ENCODE measurements at places on chromosomes 11 and 22. TPM values are rescaled to one million over a fixed set of nuclear protein-coding genes. Genes with fewer than 3 reads are reported as not detected.

The NLRP14 gene
- not detected for polyA plus RNA-seq

The IRAG1 gene
- polyA plus RNA-seq = 5.2 TPM

The SERPIND1 gene
- 3.5 TPM for polyA plus RNA-seq

The OR8G1 gene
- polyA plus RNA-seq = not detected

The KRTAP5-9 gene
- not detected for polyA plus RNA-seq

The FOLR2 gene
- 38.4 TPM for polyA plus RNA-seq

The SPI1 gene
- 69.3 TPM for polyA plus RNA-seq

The MCHR1 gene
- polyA plus RNA-seq = not detected

The CBLIF gene
- polyA plus RNA-seq = 2.1 TPM

The SMC1B gene
- polyA plus RNA-seq = 0.02 TPM

The SMCO4 gene
- 23.2 TPM for polyA plus RNA-seq

The C11orf21 gene
- polyA plus RNA-seq = 0.62 TPM

The SLC37A2 gene
- polyA plus RNA-seq = 0.64 TPM

The PPP6R3 gene
- 26.9 TPM for polyA plus RNA-seq

The DMC1 gene
- polyA plus RNA-seq = 18.2 TPM

The RAB39A gene
- 0.45 TPM for polyA plus RNA-seq

The RFPL2 gene
- not detected for polyA plus RNA-seq

The JOSD1 gene
- 37.8 TPM for polyA plus RNA-seq

The FGF3 gene
- polyA plus RNA-seq = not detected

The SLC5A1 gene
- 0.60 TPM for polyA plus RNA-seq

The TMEM151A gene
- 1.3 TPM for polyA plus RNA-seq

The PGA4 gene
- polyA plus RNA-seq = 3,314 TPM

The UEVLD gene
- 10.1 TPM for polyA plus RNA-seq

The RBM4 gene
- polyA plus RNA-seq = 103 TPM

The MMP12 gene
- 0.09 TPM for polyA plus RNA-seq

The ZNF214 gene
- 0.51 TPM for polyA plus RNA-seq

The RFPL3 gene
- not detected for polyA plus RNA-seq

The PLEKHB1 gene
- polyA plus RNA-seq = 5.7 TPM

The GGTLC3 gene
- not detected for polyA plus RNA-seq

The OR8A1 gene
- polyA plus RNA-seq = under 0.01 TPM

The ST14 gene
- 3.1 TPM for polyA plus RNA-seq

The EFEMP2 gene
- polyA plus RNA-seq = 62.4 TPM

The B3GAT1 gene
- not detected for polyA plus RNA-seq

The OMP gene
- not detected for polyA plus RNA-seq

Data from adipose tissue (tissue), 3 donors.